Amniotic epithelial cell (primary cell): ENCODE measurements at places on chromosomes 3 and 15.

GRCh38 chr3:30225021-30225420 is 381.4 kb upstream of the TGFBR2 start:
- no peak for DNase-seq

DNA sequence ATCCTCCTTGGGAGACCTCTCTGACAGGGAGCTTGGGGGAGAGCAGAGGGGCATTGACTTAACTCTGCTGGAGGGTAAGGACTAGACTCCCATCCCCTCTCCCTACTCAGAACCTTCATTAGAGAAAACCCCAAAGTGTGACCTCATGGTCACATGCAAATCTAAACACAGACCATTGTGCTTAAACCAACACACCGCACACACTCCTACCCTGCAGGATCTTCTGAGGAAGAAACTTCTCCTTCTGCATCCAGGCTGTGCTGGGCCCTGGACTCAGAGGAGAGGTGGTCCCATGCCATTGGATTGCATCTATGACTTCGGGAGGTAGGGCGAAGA is 805 bp upstream of the PARP16 start:
- no peak for DNase-seq

DNA sequence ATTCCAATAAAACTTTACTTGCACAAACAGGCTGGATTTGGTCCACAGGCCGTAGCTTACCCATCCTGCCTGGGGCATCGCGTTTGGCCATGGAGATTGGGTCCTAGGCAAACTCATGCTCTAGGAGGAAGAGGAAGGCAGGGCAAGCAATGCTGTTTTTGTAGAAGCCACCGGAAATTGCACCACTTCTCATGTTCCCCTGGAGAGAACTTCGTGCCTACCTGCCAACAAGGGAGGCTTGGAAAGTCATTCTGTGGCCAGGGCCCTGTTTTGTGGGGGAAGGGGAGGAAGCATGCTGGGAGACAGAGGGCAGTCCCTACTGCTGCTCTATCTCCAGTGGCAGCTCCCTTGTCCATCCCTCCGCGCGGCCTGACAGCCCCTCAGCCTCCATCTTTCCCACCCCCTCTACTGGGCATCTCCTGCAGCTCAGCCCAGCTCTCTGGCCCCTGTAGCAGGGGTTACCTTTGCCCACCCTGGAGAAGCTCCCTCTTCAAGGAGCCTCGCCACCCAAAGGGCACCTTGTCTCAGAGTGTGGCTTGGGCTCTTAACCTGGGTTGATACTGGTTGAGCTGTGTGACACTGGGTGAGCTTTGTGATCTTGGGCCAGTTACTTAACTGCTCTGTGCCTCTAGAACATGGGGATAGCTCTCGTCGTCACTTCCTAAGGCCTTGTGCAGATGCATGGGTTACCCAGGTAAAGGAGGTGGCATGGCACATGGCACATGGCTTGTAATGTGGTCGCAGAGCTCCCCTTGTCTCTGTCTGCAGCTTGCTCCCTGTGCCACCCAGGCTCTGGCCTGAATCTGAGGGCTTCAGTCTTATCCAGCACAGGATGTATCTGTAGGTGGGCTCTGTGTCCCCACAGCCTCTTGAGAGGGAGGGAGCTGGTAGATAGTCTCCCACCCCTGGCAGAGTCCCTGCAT is 6.1 kb downstream of the ABTB1 start:
- no peak for DNase-seq

DNA sequence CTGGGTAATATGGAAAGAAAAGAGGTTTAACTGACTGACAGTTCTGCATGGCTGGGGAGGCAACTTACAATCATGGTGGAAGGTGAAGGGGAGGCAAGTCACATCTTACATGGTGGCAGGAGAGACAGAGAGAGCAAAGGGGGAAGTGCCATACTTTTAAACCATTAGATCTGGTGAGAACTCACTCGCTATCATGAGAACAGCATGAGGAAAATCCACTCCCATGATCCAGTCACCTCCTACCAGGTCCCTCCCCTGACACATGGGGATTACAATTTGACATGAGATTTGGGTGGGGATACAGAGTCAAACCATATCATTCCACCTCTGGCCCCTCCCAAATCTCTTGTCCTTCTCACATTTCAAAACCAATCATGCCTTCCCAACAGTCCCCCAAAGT is 16.0 kb upstream of the ACOX2 start:
- no peak for DNase-seq

DNA sequence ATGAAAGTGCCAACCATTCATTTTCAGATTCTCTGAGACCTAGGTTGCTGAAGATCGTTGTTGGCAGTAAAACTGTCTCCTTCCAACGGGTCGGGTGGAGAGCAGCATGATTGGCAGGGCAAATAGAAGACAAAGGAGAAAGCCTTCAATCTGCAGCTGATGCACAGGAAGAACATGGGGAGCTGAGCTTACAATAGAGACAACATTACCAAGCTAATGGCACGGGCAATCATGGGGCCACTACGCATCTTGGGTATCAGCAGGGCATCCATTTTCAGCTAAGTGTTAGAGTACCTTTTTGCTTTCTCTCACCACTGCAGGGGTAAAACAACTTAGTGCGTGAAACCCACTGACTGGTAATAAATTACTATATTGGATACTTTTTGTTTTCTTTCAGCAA is 114.8 kb downstream of the WDR72 start:
- DNase-seq: no peak

- no peak for DNase-seq
These were observed 55.4 kb downstream of the AGBL1 start for GRCh38 chr15:86135041-86135440.

GRCh38 chr3:196837819-196838420 is 29.8 kb upstream of the SENP5 start:
- peak; percentile 57 for DNase-seq

DNA sequence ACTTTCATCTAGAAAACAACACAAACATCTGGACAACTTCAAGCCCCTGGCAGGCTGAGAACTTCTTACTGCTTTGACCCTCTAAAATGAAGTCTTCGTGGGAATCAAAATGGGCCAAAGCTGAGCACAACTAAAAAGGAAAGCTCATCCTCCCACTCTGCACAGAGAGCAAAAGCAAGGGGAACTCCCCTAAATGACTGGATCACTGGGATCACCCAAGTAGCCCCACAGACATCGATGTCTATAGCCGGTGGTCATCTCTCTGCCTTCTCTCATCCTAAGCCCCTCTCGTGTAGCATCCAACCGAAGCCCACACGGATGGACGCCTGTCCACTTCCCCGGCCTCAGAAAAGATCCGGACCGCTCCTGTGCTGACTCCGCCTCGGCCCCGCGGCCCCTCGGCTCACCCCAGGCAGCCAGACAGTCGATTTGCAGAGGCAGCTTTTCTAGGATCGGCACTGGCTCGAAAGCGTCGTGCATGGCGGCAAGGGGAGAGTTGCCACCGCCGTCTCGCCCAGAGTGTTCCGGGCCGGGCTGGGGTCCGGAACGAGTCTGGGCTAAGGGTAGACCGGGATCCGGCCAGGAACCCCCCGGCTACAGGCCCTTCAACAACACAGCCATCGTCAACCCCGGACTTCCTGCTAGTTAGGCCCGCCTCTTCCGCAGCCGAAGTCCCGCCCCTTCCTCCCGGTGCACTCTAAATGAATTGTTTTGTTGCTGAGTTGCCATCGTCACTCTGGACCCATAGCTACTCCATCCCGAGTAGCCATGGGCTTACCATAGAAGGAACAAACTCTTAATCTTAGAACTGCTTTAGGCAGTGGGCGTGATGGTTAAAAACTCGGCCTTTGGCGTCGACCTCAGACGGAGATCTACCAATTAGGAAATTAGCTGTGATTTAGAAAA is at the start of gene VPS39:
VPS39 (minus strand) TSS at position 631 of the 906 bp plus-strand sequence; CDS start at position 480, 151 bp downstream.
- peak; percentile 84 for DNase-seq

DNA sequence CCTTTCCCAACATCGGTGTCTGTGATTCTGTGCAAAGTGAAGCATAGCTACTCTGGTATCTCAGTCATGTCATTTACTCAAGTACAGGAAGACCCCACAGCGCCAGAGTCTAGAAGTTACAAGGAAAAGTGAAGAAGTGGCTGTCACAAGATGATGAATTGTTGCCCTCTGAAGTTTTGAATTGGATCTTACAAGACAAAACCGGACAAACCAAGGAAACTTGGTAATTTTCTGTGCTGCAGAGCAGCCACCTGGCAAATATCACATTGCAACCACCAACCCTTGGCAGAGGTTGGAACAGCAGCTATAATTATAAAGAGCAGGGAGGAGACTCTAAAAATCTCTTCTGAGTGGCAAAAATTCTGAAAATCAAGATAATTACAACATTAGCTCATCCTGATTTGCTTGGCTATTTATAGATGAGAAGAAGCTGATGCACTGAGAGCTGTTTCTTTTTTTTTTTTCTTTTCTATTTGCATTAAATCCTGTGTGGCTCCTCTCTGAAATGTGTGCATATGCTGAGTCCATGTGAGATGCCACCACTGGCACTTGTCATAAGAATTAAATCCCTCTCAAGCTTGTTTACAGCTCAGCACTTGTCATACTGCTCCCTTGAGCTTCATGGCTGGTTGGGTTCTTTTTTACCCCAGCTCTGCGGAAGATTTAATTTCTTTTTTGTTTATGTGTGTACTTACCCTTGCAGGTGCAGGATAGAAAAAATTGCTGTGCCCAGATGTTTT is 68.0 kb upstream of the MNS1 start:
- DNase-seq: no peak

- DNase-seq: peak; percentile 98
These were observed 337.3 kb downstream of the LPP start for GRCh38 chr3:188491276-188491687.

- DNase-seq: no peak
These were observed 130.9 kb upstream of the TNIK start for GRCh38 chr3:171591070-171591469.

- DNase-seq: no peak
These were observed 836 bp upstream of the AKAP13 start for GRCh38 chr15:85379403-85380131.

GRCh38 chr3:153078826-153079225 is 83.2 kb upstream of the RAP2B start:
- no peak for DNase-seq

- DNase-seq: no peak
These were observed 29.3 kb downstream of the ZNF710 start for GRCh38 chr15:90030376-90030775.

DNA sequence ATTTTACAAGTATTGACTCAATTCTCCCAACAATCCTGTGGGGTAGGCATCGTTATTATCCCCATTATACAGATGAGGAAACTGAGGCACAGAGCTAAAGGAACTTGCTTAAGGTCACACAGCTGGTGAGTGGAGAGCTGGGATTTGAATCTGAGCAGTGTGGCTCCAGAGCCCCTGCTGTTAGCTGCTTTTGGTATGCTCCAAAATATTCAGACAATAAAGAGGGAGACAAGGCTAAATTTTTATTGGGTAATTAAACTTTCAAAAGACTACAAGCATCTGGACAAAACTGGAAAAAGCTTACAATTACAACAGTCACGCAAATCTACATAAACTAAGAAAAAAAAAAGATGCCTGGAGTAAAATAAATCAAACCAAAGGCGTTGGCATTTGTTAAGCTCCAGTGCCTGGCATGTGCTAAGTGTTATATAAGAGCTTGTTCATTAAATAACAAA is 27.7 kb downstream of the CCDC13 start:
- no peak for DNase-seq

- DNase-seq: no peak
These were observed 3.0 kb downstream of the ONECUT1 start for GRCh38 chr15:52787123-52787503.

GRCh38 chr3:187954873-187955586 is 198.9 kb upstream of the LPP start:
- peak; percentile 95 for DNase-seq

DNA sequence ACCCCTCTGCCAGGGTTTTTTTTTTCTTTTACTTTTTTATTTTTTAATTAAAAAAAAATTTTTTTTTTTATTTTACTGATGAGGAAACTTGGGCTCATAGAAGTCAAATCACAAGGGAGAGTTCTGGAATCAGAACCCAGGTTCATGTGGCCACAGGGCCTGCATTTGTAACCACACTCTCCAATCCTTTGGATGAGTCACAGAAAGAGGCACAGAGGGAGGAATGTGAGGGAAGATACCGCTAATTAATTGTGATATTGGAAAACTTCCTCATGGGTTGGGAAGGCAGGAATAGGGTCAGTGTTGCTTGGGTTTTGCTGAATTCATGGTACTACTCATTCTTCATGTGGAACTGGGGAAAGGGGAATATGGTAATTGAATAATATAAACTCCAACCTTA is 132.9 kb upstream of the SLC6A11 start:
- peak; percentile 4 for DNase-seq

DNA sequence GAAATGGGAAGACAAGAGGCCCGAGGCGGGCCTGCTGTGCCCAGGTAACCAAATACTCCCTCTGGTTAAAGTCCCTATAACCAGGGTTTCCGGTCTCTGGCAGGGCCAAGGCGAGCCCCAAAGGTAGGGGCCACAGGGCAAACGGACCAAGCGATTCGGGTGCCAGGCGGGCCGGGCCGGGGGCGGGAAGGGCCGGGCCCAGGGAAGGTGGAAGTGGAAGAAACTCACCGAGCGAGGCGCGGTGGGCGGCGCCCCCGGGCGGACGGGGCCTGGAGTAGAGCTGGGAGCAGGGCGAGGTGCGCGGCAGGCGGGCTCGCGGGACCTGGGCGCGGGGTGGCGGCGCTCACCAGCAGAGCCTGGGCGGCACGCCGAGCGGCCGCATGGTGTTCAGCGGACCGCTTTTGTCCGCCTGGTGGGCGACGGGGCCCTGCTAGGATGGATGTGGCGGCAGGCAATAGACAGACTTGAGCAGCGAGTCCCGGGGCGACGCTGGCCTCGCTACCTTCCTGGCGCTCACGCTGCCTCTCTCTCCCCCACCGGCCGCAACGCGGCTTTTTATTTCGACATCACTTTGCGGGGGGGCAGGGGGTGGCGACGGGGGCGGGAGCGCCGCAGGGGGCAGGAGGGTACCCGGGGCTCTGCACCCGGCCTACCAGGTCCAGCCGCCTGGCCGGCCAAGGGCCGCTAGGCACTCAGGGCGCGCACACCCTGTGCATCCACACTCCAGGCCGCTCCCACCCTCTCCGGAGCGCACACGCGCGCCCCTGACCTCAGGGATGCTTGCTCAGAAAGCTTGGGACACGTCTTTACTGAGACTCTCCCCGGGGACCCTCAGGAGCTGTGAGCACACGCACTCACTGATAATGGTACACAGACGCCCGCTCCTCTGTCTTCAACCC is at the start of gene GATA2:
GATA2 (minus strand) TSS at position 531 of the 899 bp plus-strand sequence. CDS start 6,170 bp downstream, outside the sequence.
- DNase-seq: no peak
